ENCODE measurements at places on chromosomes 7 and 10. TPM values are rescaled to one million over a fixed set of nuclear protein-coding genes. Genes with fewer than 3 reads are reported as not detected.

CFAP58 gene
- polyA plus RNA-seq, result not detected

- DNase-seq, result no peak
These were observed 52.5 kb downstream of the EBF3 start for GRCh38 chr10:129911451-129912165.

DNA sequence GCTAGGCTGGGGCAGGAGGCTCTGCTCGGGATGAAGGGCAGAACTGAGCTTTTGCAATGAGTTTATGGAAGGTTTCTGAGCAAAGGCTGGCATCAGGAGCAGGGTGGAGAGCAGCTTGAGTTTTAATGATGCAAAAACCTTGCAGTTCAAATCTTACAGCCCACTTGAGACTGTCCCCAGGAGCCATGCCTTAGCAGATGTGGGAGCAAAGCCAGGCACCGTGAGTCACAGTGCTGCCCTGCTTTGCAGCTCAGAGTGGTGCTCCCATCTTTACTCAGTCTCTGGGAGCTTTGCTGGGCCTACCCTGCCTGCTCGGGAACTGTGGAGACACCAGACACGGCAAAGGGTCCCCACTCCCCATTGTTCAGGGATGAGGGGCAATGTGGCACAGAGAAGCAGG is 122.4 kb upstream of the NPS start:
- DNase-seq, result no peak

ANK3 gene
- polyA plus RNA-seq, result 2.4 TPM

GRCh38 chr7:63029207-63029522 is 969.5 kb upstream of the ZNF722 start:
- no peak for DNase-seq

Measured in immature natural killer cell (primary cell).